ENCODE measurements at places on chromosomes 3 and 15. TPM values are rescaled to one million over a fixed set of nuclear protein-coding genes. Genes with fewer than 3 reads are reported as not detected.
A peak's percentile ranks its signal among the peaks of the same experiment; 100 is the strongest.

DNA sequence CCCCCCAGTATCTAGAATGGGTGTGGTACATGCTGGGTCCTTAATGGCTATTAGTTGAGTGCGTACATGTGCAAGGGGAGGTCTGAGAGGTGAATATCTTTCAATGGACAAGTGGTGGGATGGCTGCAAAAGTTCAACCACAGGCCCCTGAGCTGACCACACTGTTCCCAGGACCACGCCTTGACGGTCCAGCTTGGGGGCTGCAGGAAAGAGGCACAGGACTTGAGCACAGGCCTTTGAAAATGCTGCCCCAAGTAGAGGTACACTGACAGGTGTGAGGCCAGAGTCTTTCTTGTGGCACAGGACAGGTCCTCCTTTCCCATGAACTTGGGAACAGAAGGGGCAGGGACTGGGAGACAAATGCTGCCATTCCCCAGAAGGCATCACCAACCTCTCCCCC, 24.0 kb downstream of the AMOTL2 start:
- H3K27me3 ChIP-seq: no peaks in the 10 kb centered on the region
- DNase-seq: no peak
- no peak overlapping the region for H3K4me3 ChIP-seq
- no peaks in the 10 kb centered on the region for H3K36me3 ChIP-seq
- no peaks in the 10 kb centered on the region for H3K4me1 ChIP-seq

DNA sequence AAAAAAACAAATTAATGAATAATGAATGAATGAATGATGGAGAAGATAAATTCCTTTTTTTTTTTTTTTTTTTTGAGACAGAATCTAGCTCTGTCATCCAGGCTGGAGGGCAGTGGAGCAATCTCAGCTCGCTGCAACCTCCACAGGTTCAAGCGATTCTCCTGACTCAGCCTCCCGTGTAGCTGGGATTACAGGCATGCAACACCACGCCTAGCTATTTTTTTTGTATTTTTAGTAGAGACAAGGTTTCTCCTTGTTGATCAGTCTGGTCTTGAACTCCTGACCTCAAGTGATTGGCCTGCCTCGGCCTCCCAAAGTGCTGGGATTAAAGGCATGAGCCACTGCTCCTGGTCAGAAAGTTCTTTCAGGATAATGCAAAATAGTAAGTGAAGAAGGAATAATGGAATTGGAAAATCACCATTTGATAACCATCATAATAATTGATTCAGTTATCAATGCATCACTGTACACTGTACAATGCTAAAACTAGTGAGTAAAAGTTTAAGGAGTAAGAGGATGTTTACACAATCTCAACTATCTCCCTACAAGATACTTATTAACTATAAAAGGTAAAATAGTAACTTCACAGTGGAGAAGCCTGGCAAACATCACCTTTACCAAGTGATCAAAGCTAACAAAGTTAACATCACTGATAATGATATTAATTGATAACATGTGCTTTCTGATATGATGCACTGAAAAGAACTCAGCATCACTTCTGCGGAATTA, 12.3 kb upstream of the INO80 start:
- H3K4me3 ChIP-seq: no peak overlapping the region
- no peaks in the 10 kb centered on the region for H3K36me3 ChIP-seq
- H3K27me3 ChIP-seq: peaks cover 5% of the 10 kb centered on the region
- DNase-seq: no peak
- H3K4me1 ChIP-seq: no peaks in the 10 kb centered on the region

- no peaks in the 10 kb centered on the region for H3K36me3 ChIP-seq
- H3K4me3 ChIP-seq: no peak overlapping the region
- peaks cover 14% of the 10 kb centered on the region for H3K4me1 ChIP-seq
- no peaks in the 10 kb centered on the region for H3K27me3 ChIP-seq
Observed at GRCh38 chr15:56913670-56914069, 4.8 kb upstream of the TCF12 start.

DNA sequence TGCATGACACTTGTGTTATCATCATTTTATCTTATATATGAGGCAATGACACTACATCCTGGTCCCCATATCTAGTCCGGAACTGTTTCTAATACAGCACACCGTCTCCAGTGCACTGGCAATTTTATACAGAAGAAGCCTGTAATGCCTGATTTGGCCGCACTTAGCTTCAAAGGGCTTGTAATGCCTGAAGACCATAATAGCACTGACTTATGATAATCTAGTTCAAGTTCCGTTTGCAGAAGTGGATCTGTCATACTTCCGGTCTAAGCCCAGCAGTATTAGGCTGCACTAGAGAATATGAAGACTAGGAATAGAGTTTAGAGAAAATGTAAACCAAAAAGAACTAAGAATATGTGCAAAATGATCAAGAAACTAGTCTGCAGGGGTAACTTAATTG, 1.3 kb downstream of the BNIP2 start:
- H3K4me3 ChIP-seq: peak overlapping the region; percentile 98
- H3K36me3 ChIP-seq: peaks cover 12% of the 10 kb centered on the region
- peak; percentile 27 for DNase-seq
- H3K27me3 ChIP-seq: no peaks in the 10 kb centered on the region
- peak overlapping the region; percentile 100 for H3K27ac ChIP-seq
- peaks cover 43% of the 10 kb centered on the region for H3K4me1 ChIP-seq

Gene ALAS1
- 17.1 TPM for total RNA-seq

Gene TEX55
- not detected for total RNA-seq

DNA sequence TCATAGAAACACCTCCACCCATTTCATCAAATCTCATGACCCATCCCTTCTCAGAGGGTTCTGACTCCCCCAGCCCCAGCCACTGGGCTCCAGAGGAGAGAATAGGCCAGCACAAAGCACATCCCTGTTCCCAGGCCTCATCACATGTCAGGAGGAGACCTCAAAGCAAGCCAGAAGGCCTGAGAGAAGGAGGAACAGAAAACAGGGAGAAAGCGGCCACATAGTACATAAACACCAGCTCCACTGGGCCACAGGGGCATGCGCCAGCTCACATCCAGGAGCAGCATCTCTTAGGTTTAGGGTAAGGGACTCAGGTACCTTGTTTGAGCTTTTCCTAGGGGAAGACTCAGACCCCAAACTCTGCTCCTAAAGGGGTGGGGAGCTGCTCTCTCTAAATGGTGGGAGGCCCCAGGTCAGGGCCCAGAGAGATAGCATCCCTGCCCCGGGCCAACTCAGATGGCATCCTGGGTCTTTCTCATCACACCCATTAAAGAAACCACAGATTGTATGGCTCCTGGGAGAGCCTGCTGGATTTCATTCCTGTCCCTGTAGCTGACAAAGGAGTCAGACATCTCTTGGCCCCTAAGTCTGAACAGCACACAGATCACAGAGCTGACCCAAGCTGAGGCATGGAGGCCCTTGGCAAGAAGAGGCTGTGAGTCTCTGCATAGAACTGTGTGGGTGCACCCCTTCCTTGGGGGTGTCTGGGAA, 2.5 kb downstream of the SHF start:
- no peak for DNase-seq
- peaks cover 4% of the 10 kb centered on the region for H3K27me3 ChIP-seq
- no peak overlapping the region for H3K27ac ChIP-seq
- no peak overlapping the region for H3K4me3 ChIP-seq
- H3K36me3 ChIP-seq: no peaks in the 10 kb centered on the region

- H3K27me3 ChIP-seq: peaks cover 11% of the 10 kb centered on the region
- no peak overlapping the region for H3K27ac ChIP-seq
- H3K36me3 ChIP-seq: no peaks in the 10 kb centered on the region
- H3K4me3 ChIP-seq: no peak overlapping the region
Observed at GRCh38 chr3:133283958-133284807, 115.7 kb upstream of the BFSP2 start.

Gene IGSF11
- not detected for total RNA-seq

DNA sequence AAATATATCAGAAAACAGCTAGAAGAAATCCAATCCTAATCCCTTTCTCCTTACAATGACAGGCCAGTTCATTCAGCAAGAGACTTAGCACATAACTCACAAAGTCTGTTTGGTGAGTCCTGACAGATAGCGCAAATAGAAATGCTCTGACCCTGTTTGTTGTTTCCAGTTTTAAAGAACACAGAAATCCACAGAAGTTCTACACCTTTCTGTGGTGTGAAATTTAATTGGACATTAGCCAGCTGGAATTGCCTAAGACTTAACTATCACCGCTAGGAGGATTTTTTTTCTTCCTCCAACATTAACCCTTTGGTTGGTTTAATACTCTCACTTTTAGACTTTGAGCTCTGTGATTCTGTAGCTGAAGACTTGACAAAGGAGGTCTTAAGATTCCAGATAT, 30.8 kb downstream of the HDC start:
- no peak for DNase-seq
- H3K27me3 ChIP-seq: no peaks in the 10 kb centered on the region
- no peak overlapping the region for H3K27ac ChIP-seq
